ENCODE measurements at places on chromosomes 12 and 14.

- no peak for DNase-seq
Measured at GRCh38 chr12:121366063-121366459, 13.8 kb upstream of the ANAPC5 start.

GRCh38 chr12:23707270-23707669 is 242.2 kb downstream of the SOX5 start:
- no peak for DNase-seq

DNA sequence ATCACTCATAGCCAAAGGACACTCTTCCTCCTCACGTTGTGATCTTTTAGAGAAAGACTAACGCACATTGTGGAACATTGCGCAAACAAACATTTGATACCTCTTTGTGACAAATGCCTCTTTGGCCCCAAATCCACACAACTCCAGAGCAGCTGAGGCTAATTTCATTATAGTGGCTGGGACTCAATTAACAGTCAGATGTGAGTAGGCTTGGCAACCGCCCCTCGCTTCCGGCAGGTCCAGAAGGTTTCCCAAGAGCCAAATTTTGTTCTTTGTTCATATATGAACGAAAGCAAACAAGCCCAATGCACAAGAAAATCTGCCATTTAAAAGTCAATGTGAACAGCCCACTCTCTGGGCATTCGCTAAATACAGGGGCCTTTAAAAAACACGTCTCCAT is 273.9 kb downstream of the GLT1D1 start:
- DNase-seq = peak; percentile 46

DNA sequence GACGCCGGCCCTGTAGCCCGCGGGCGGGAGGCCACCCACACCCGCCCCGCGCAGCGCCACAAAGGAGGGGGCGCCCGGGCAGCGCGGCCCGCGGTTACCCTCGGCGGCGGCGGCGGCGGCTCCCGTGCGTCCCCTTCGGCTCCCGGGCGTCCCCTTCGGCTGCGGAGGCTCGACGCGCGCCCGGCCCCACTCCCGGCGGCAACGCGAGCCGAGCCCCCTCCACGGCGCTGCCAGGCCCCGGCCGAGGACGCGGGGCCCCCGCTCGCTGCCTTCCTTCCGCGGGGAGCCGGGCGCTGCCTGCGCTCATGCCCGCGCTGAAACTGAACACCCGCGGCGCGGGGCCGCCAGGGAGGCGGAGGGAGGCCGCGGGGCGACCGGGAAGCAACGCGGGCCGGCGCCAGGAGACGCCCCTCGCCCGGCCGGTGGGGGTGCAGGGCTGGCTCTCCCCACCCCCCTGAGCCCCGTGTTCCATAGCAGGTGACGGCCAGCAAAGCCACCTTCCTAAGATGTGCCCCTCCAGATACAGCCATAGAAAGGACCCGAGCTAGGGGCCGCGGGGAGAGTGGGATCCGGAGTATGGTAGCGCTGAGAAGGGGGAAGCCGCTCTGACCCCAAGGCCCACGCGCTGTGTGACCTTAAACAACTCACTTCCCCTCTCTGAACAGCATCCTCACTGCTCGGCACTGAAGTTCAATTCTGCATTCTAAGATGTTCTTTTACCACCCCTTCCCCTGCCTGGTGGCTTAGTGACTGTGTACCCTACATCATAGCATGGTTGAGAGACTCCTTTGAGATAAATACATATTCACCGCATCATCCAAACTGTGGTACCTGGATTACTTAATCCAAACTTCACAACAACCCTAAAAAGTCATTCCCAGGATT is 42.8 kb downstream of the KDM2B start:
- peak; percentile 5 for DNase-seq

- no peak for DNase-seq
Measured at GRCh38 chr12:120079411-120080400, 36.8 kb downstream of the RAB35 start.

- DNase-seq = peak; percentile 47
Measured at GRCh38 chr12:63802012-63802608, 22.4 kb downstream of the RXYLT1 start.

Measured in NCI-H2081 (cell line).